ENCODE measurements at places on chromosomes 2 and 18. TPM values are rescaled to one million over a fixed set of nuclear protein-coding genes. Genes with fewer than 3 reads are reported as not detected.

DNA sequence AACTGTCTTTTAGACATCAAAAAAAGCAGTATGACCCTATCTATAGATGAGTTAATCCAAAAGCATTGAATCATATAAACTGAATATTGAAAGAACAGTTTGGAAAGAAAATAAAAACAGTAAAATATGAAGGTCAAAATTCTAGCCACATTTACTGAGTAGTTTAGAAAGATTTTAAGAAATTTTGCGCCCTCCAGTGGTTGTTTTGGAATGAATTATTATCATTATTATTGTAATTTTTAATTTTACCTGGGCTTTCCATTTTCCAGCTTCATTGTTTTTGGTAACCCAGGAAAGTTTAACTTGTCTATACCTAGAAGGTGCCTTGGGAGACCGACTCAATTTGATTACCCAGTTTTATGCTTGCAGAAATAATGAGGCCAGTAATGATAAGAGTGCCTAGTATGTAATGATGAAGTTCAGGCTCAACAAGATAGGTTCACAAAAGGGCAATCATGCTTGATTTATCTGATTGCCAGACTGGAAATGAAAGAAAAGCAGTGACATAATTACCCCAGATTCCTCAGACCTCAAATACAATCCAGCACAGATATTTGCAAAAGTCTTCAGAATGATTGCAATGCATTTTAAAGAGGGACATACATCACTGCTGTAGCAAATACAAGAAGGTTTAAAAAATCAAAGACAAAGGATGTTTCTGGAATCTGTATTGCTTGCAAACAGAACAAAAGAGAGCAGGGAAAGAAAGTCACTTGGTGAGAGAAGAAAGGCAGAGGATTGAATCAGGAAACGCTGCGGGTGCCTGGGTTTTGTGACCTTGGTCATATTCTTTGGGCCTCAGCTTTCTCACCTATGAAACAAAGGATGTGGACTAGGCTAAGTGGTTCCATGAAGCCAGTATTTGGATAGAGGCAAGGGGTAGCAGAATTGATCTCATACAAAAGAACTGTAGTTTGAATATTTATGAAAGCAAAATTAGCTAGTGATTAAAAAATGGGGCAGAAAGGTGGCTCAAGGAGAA, 153.8 kb downstream of the MAP2 start:
- DNase-seq: no peak

- DNase-seq: no peak
These were observed 43.0 kb upstream of the PID1 start for GRCh38 chr2:229314117-229314516.

Gene PNPT1
- polyA plus RNA-seq: 26.1 TPM

Gene CCDC148
- polyA plus RNA-seq: 7.4 TPM

Gene DQX1
- polyA plus RNA-seq: 0.55 TPM

- DNase-seq: no peak
These were observed 208.1 kb downstream of the VAPA start for GRCh38 chr18:10121786-10122515.

All from right renal pelvis (tissue), 4 donors.